NCI-H510A treated with DMSO at 0.1 percent for 48 hours (cell line): ENCODE measurements at places on chromosomes 6 and 20.
A peak's percentile ranks its signal among the peaks of the same experiment; 100 is the strongest.

- DNase-seq = no peak
Observed at GRCh38 chr6:43058531-43058930, 703 bp downstream of the MRPL2 start.

DNA sequence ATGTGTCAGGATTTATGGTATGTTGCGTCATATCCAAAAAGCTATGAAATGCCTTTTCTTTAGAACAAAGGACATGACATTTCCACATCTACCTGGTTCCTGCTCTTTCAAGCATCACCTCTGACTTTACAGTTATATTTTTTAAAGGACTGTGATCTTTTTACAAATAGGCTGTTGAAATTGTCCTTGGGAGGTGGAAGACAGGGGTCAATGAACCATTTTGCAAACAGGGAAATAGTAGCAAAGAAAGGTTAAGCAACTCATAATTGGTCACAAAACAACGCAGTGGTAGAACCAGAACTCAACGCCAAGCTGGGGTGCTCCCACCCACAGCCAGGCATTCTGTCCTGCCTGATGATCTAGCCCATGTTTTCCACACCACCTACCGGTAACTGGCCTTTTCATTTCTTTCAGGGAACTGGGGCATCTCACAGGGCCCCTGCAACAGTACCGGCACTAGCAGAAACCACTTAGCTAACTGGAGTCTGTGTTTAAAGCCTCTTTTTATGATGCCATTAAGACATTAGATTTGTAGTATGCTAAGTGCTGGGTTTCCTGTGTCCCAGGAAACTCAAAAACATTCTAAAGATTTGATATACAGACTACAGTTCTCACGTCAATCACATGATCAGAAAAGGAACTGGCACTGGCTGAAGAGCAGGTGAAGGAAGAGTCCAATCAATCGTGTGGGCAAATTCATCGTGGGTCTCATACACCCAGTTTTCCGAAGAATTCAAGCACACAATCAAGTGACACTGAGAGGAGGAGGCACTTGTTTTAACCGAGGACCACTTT lies 13.9 kb downstream of the ZNF217 start:
- DNase-seq = no peak

DNA sequence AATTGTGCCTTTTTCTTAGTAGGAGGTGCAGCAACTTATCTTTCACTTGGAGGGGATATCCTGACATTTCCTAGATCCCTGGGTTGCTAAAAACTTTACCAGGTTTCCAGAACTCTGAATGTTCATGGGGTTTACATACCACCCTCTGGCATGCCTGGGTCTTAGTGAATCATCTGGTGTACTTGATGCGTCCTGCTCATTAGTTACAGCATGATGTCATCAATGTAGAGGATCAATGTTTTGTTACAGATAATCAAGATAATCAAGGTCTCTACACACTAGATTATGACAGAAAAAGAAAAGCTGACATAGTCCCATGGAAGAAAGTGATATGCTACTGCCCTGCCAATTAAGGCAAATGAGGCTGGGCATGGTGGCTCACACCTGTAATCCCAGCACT lies 27.0 kb downstream of the FITM2 start:
- DNase-seq = no peak

DNA sequence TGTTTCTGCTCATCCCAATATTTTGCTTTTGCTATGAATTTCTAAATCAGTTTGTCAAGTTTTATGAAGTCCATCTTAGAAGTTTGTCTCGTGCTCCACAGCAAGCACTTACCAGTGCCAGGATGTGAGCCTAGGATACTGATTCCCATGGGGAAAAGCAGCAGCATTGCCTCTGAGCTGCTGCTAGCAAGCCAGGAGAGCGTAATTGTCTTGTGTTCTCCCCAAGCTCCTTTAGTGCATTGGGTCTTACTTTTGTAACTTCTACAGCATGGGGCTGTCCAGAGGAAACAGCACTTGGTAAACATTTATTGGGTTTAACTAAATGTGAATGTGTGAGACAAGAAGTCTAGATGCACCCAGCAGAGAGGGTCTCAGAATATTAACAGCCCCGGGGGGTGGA lies 76.1 kb downstream of the RNF182 start:
- no peak for DNase-seq

GRCh38 chr6:108560463-108561308 lies at the start of gene FOXO3:
TSS of gene FOXO3 (plus strand) at chr6:108560917. CDS start at chr6:108561209, 292 bp downstream.
- no peak for DNase-seq

DNA sequence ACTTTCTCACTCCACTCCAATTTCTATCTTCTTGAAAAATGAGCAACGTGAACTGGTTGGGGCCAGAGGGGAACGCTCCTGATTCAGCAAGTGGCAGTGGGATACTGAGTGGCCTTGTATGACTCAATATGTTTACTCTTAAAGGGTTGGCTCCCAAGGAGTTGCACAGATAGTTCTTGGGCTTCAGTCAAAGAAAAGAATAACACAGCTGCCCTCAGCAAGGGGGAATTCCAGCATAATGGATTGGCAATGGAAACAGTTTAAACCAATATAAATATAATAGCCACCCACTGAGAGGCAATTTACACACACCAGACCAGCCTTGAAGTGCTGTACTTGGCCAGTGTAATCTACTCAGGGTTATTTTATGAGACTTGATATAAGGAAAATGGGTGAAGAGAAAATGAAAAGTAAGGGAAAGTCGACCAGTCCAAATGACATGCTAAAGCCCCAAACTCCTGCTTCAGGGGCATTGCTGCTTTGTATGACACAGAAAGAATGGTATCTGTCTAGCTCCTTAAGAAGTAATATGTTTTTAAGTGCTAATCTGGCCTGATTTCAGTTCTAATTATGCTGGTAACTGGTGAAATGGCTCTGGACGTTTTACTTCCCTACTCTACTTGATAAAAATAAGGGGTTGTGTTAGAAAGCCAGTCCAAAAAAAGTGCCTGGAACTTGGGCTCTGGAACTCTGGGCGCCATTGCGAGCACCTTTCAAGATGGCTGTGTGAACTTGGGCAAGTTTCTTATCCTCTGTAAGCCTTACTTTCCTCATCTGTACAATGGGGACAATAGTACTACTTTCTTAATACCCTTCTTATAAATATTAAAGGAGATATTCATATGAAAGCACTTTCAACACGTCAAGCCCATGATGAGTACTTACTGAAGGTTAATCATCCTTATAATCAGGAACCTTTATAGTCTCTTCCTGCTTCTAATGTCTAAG lies 712.9 kb upstream of the MAP3K7 start:
- DNase-seq = peak; percentile 15

- peak; percentile 92 for DNase-seq
Observed at GRCh38 chr6:53192682-53193188, 44.1 kb upstream of the GCM1 start.

GRCh38 chr6:131013495-131013894 lies 49.5 kb downstream of the EPB41L2 start:
- no peak for DNase-seq

DNA sequence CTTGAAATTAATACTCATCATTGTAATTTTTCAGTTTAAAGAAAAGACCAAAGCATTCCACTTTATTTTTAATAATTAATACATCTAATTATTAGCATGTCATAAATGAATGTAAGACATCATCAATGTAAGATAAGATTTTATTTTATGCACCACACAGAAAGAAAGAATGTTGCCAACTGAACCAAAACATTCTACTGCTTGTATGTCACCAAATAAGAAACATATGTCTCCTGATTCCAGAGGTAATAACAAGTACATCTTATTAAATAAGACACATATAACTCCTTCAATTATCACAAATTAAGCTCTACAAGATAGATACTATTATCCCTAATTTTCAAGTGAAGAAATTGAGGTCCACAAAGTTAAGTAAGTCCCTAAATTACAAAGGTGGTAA lies 189.5 kb downstream of the GMDS start:
- no peak for DNase-seq

DNA sequence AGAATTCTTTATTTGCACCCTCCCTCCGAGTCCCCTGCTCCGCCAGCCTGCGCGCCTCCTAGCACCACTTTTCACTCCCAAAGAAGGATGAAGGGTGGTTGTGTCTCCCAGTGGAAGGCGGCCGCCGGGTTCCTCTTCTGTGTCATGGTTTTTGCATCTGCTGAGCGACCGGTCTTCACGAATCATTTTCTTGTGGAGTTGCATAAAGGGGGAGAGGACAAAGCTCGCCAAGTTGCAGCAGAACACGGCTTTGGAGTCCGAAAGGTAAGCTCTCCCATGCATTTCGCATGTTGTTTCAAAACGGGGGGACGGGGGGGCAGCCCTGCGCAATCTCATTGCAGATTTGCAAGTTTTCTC lies 357 bp downstream of the PCSK2 start:
- DNase-seq = peak; percentile 71

DNA sequence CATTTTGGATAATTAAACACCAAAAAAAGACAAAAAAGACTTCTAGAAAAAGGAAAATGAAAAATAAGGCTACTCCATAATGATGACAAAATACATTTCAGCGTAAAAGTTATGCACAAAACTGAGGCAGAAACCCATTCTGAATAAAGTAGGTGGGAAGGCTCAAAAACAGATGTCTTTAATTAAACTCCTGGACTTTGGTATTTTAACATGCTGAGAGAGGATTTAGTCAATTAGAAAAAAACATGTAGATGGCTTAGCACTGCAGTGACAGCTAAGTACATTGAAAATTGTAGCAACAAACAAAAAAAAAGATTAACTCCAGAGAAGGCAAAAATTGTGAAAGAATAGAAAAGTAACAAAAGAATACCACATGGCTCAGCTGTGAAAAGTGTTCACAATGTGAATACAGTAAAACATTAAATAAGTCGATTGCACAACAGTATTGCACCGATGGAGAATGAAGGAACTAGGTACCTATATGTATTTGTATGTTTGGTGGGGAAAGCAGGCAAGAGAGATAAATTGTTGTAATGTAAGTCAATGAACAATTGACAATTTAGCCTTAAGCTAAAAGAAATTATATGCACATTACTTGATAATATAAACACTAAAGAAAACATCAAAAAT lies 59.5 kb downstream of the TBC1D32 start:
- DNase-seq = no peak

- no peak for DNase-seq
Observed at GRCh38 chr20:23344336-23344735, 6.3 kb upstream of the NXT1 start.

GRCh38 chr6:168494726-168495125 lies 53.7 kb downstream of the SMOC2 start:
- no peak for DNase-seq

DNA sequence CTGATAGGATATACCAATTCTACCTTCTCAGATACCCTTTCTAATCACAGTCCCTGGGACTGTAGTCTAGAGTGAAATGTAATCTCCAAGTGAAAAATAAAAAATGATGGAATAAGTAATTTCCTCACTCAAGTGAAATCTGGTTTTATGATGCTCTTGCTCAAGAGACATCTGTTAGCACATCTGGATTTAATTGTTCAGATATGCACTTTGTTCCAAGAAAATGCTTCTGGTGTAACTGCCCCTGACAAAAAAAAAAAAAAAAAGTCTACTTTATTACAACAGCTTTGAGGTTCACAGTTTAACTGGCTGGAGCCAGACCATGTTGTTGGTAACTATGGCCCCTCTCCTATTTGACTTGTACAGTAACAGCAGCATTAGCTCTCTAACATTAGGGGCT lies 251.8 kb downstream of the BTBD9 start:
- DNase-seq = no peak

DNA sequence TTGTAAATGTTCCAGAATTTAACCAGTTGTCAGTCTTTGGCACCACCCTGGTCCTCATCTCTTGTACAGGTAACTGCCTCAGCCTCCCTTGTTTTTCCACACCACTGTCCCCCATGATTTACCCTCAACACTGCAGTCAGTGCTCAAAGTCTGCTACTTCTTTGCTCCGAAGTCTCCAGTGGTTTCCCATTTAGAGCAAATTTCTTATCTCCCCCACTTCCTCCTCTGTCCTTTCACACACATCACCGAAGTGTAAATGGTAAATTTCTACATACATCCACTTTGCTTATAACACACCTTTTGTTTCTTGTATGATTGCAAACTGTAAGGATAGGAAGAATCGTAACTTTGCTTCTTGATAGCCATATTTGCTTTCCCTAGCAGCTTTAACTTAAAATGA lies 115.3 kb downstream of the JARID2 start:
- DNase-seq = no peak

- no peak for DNase-seq
Observed at GRCh38 chr6:151721146-151721545, 86.3 kb upstream of the ESR1 start.

GRCh38 chr20:25867776-25868649 lies 171.4 kb upstream of the ZNF337 start:
- DNase-seq = peak; percentile 94

GRCh38 chr6:31961616-31962015 lies 2.6 kb downstream of the SKIC2 start:
- DNase-seq = no peak

DNA sequence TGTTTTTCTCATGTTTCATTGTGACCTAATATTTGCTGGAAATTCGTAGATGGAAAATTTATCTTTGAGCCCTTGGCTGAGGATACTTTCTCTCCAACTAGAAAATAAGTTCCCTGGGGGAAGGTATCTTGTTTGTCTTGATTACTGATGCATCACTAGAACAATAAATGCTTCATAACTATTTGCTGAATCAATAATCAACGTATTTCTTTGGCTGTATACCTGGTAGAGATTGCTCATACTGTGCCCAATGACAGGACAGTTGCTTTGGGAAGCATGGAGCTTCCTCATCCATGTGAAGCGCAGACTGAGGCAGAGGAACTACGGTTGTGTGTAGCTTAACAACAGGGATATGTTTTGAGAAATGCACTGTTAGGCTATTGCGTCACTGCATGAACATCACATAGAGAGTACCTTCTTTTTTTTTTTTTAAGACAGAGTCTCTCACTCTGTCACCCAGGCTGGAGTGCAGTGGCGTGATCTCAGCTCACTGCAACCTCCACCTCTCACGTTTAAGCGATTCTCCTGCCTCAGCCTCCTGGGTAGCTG lies 34.2 kb upstream of the RPN2 start:
- DNase-seq = no peak

GRCh38 chr6:42105156-42105648 lies 37.2 kb downstream of the C6orf132 start:
- no peak for DNase-seq

DNA sequence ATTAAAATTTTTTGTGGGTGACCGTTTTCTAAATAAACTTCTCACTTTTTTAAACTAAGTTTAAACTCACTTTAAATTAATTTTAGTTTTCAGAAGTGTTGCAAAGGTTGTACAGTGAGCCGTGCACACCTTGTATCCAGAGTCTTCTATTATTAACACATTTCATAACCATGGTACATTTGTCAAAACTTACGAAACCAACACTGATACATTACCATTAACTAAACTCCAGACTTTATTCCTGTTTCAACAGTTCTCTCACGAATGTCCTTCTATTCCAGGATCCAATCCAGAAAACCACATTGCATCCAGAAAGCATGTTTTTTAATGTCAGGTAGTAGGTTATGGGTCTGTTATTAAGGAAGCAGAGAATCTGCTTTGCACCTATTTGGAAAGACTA lies 319.9 kb downstream of the CBLN4 start:
- no peak for DNase-seq

DNA sequence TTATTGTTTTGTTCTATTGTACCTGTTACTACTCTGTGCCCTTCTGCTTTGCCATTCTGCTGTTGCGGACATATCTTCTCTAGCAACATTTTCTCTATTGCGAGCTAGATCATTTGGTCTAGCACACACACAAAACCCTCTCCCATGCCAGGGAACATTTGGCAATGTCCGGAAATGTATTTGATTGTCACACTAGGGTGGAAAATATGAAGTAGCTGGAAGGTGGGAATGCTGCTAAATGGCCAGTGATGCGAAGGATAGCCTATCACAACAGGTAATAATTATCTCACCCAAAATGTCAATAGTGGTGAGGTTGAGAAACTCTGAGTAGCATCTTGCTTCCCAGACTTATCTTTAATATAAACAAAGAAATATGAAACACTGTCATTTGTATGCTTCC lies 331.9 kb downstream of the HTR1B start:
- DNase-seq = no peak
